ENCODE measurements at places on chromosomes 7 and 10. TPM values are rescaled to one million over a fixed set of nuclear protein-coding genes. Genes with fewer than 3 reads are reported as not detected.

AGR3 gene
- total RNA-seq = not detected

SEMA4G gene
- 1.2 TPM for total RNA-seq

CEP55 gene
- 36.9 TPM for total RNA-seq

EFCAB10 gene
- 0.35 TPM for total RNA-seq

PPIF gene
- 48.5 TPM for total RNA-seq

ZNF117 gene
- total RNA-seq = 1.8 TPM

GPR37 gene
- 1.6 TPM for total RNA-seq

CRHR2 gene
- total RNA-seq = not detected

CALHM1 gene
- not detected for total RNA-seq

ADAM22 gene
- total RNA-seq = 0.07 TPM

SPDYE2 gene
- total RNA-seq = not detected

ADCYAP1R1 gene
- total RNA-seq = not detected

SEC31B gene
- total RNA-seq = 0.42 TPM

RADIL gene
- total RNA-seq = 0.14 TPM

LRIT1 gene
- not detected for total RNA-seq

MEOX2 gene
- total RNA-seq = not detected

CHCHD3 gene
- total RNA-seq = 46.7 TPM

BTBD16 gene
- 0.14 TPM for total RNA-seq

POLR2J2 gene
- 4.0 TPM for total RNA-seq

A1CF gene
- total RNA-seq = not detected

IMPDH1 gene
- 109 TPM for total RNA-seq

SSC4D gene
- total RNA-seq = 4.3 TPM

GRID2IP gene
- total RNA-seq = 0.21 TPM

PNLIPRP3 gene
- 13.5 TPM for total RNA-seq

DPP6 gene
- not detected for total RNA-seq

All from airway epithelial cell (primary cell).